NCI-H2081 treated with DMSO at 0.1 percent for 48 hours (cell line): ENCODE measurements at places on chromosomes 7 and 10.

DNA sequence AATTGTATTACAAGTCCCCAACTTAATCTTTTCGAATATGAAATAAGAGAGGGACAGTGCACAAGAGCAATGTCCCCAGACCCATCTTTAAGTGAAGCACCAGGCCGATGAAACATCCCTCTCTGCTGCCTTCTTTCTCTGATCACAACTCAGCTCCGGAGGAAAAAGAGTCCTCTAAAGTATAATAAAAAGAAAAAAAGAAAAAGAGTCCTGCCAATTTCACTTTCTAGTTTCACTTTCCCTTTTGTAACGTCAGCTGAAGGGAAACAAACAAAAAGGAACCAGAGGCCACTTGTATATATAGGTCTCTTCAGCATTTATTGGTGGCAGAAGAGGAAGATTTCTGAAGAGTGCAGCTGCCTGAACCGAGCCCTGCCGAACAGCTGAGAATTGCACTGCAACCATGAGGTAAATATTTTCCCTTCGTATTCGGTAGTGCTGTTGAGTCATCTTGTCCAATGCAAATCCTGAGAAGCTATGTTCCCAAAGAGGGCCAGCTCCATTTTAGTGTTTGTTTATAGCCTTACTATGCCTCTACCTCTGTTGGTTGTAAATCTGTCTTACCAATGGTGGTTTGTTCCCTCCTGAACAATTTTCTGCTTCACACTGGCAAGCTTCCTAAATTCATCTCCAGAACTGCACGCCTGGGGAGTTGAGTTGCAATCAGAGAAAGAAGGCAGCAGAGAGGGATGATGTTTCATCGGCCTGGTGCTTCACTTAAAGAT lies at the start of gene IFIT2:
TSS of gene IFIT2 (plus strand) at position 326 of the 725 bp plus-strand sequence. CDS start at position 404, 78 bp downstream.
- DNase-seq, result no peak

GRCh38 chr10:129768437-129769355 lies 195.4 kb downstream of the EBF3 start:
- DNase-seq, result no peak

DNA sequence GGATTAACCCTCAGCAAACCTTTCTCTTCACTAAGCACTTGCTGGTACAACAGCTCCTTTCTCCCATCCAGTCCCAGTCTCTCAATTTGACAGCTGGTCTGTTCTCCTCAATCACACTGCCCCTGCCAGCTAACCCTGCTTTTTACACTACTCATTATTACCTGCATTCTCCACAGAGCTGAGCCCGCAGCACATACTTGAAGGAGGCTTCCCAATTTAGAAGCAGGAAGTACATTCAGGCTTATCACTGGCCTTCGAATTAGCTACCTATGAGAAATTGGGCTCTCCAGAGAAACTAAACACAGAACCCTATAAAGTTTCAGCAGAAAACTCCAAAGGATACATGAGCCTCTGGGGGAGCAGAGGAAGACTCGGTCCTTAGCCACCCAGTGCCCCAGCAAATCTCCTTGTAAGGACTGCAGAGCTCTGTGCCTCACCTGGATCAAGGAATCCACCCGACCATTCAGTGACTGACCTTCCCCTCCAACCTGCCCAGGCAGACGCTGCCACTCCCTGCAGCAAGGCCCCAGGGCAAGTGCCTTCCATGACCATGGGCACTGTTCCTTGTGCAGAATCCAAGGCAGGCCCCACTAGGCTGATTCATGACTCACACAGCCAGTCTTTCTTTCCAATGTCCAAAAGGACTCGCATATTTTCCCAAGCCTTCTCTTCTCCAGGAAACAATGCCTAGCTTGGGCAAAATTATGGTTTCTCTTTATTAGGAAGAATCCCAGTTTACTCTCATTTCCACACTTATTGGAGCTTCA lies 68.0 kb downstream of the VOPP1 start:
- no peak for DNase-seq

DNA sequence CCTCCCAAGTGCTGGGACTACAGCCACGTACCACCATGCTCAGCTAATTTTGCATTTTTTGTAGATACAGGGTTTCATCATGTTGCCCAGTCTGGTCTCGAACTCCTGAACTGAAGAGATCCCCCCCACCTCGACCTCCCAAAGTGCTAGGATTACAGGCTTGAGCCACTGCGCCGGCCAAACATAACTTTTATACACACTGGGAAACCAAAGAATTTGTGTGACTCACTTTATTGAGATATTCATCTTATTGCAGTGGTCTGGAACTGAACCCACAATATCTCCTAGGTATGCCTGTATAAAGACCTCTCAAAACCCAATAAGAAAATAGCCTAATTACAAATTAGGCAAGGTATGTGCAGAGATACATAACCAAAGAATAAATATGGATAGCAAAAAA lies 182.6 kb upstream of the FEZF1 start:
- DNase-seq, result no peak

GRCh38 chr10:88851706-88852105 lies at the start of gene ANKRD22:
ANKRD22 (minus strand) TSS chr10:88851844; CDS start chr10:88851607, 237 bp downstream.
- DNase-seq, result no peak

GRCh38 chr7:30974605-30975255 lies 11.0 kb downstream of the GHRHR start:
- DNase-seq, result no peak

- DNase-seq, result no peak
These were observed 79.0 kb upstream of the LSM8 start for GRCh38 chr7:118104812-118105441.

DNA sequence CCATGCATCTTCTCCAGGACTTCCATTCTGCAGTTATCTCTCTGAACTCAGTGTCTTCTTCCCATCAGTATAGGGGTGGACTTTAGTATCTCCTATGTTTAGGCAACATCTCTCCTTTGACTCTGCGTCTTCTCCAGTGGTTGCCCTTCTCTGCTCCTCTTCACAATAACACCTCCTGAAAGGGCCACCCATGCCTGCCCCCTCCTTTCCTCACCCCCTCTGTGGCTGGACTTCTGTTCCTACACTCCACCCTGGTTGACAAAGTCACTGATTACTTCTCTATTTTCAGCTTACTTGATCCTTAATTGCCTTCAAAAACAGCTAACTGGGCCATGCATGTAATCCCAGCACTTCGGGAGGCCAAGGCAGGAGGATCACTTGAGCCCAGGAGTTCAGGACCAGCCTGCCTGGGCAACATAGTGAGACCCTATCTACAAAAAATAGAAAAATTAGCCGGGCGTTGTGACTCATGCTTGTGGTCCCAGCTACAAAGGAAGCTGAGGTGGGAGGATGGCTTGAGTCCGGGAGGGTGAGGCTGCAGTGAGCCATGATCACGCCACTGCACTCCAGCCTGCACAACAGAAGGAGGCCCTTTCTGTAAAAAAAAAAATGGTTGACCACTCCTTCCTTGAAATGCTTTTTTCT lies 13.7 kb downstream of the SRGN start:
- DNase-seq, result no peak

- DNase-seq, result no peak
These were observed 1.1 kb upstream of the STK32C start for GRCh38 chr10:132308587-132309470.

DNA sequence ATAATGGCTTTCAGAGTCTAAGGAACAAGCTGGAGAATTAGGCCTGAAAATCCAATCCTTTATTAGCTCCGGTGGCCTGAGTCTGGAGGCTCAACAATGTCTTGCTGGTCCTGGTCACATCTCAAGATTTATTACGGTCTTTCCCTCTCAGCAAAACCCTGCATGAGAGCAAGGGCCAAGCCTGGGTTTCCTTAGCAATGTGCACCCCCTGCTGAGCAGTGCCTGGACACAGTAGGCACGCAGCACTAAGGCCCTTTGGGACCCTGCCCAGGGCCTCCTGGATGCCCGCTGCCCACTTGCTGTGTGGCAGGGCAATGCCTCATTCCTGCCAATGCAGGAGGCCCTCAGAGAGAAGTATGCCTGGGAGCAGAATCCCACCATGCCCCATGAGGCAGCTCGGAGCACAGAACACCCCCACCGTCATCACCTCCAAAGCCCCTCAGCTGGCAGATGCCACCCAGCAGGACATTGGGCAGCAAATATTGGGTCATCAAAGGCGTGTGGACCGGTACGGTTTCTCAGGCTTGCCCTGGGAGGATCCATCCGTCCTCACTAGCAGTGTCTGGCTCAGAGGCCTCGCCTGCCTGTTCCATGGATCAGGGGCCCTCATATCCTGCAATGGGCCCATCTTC lies 156.4 kb downstream of the OAT start:
- DNase-seq, result no peak

GRCh38 chr10:100923580-100923979 lies 10.8 kb downstream of the SLF2 start:
- no peak for DNase-seq

GRCh38 chr7:4911111-4911828 lies 27.8 kb upstream of the RADIL start:
- DNase-seq, result no peak

DNA sequence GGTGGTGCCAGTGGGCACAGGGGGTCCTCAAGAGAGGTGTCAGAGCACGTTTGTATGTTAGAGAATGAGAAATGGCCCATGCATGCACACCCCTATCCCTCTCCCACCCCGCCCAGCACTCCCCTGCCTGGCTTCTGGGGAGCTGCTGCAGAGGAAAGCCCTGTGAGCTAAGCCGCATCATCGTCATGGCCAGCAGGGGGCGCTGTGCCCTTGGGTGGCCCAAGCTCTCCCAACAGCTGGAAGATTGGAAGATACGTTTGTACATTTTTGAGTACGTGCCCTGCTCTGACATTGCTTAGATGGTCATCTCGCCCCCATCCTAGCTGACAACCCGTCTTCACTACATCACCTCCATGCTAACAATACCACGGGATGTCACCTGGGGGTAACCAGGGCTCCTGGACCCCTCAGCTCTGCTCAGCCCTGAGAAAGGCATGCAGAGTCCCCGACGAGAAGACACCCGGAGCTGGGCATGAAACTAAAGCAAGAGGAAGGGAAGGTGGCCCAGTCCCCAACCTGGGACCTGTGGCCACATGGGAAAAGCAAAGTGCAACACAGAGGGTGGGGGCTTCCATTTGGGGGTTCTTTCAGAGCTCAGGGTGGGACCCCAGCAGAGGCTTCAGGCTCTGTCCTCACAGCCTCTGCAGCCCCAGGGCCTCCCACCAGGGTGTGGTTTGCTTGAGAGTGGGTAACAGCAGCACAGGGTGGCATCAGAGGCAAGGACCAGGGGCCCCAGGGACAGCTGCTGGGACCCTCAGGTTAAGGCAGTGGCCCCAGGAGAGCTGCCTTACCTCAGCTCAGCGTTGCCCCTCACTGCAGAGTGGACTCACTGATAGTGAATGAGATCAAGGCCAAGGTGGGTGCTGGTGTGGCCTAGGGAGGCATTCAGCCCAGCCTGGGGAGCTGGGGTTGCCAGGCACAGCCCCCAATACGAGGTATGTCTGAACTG lies 136.6 kb downstream of the PTPN20 start:
- DNase-seq, result no peak

DNA sequence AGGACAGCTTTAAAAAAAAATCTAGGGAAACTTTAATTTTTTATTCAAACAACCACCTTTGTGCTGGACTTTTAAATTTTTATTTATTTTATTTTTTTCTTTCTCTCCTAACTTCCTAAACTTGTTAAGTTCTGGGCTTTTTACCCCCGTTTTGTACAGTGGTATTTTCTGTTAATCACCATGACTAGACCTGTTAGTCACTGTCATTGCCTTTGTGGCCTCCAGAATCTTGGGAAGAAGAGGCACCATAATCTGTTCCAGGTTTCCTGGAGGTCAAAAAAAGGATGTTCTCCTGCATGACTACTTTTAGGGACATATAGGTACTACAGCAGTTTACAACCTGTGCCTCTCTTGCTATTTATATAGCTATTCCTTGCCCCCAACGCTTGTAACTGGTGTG lies 31.1 kb upstream of the DDX50 start:
- DNase-seq, result no peak

- DNase-seq, result no peak
These were observed 3.6 kb upstream of the ZEB1 start for GRCh38 chr10:31315453-31315852.

GRCh38 chr10:77333610-77334340 lies 303.8 kb downstream of the KCNMA1 start:
- no peak for DNase-seq

DNA sequence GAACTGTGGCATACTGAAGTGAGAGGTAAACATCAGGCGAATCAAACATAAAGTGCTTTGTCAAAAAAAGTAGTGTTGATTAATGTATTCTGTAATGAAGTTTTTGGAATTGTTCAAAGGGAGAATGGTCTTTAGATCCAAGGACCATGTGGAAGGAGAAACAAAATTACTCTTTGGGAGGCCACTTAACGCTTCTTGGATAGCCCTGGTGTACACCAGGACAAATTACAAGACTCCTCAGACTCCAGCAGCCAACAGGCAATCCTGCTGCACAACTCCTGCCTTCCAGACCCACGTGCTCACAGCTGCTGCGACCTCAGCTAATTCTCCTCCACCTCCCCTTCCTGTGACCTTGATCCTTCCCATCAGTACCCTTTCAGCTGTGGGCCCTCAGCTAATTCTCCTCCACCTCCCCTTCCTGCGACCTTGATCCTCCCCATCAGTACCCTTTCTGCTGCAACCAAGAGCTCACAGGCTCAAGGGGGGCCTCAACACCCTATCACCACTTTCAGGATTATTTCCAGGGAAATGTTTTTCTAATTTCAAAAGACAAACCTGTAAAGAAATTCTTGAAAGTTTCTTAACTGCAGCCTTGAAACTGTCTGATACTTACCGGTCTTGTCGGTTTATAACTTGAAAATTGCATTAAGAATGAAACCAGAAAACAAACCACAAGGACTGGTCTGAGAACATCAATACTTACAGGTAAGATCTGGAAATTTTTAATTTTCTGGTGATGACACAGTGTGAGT lies 29.7 kb upstream of the DDC start:
- no peak for DNase-seq

GRCh38 chr10:63143987-63144386 lies 10.9 kb downstream of the NRBF2 start:
- no peak for DNase-seq

DNA sequence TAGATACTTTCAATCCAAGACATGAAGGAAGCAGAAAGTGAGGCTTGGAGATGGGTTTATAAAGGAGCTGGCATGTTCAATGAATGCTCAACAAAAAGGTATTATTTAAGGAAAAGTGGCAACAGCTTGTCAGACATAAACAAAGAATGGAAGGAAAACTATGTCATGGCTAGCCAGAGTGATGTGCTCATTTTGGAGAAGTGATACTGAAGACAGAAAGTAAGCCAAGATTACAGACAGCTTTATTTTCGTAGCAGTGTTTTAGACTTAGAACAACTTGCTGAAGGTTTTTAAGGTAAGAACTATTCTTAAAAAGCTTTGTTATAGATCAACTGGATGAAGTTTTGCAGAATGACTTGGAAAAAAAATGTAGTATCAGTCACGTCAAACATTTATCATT lies 160.5 kb upstream of the FERD3L start:
- DNase-seq, result no peak

DNA sequence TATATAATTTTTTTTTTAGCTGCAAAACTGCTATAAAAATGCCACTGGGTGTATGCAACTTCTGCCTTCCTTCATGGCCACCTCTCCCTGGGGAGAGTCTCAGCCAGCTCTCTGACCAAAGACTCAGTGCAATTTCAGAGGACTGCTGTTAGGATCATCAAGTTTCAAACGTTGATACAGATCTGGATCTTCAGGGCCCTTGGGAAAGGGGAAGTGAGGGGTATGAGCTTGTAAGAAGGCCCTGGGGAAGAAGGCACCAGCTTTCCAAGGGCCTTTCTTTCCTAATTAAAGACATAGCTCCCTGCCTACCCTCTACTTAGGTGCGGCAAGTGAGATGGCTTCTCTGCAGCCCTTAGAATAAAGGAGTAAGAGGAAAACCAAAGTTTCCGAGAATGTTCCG lies 130.4 kb downstream of the CUL2 start:
- no peak for DNase-seq

GRCh38 chr10:125565046-125565445 lies 117.9 kb downstream of the TEX36 start:
- no peak for DNase-seq
